NCI-H187 treated with DMSO at 0.1 percent for 48 hours (cell line): ENCODE measurements at places on chromosomes 1 and 21.
A peak's percentile ranks its signal among the peaks of the same experiment; 100 is the strongest.

DNA sequence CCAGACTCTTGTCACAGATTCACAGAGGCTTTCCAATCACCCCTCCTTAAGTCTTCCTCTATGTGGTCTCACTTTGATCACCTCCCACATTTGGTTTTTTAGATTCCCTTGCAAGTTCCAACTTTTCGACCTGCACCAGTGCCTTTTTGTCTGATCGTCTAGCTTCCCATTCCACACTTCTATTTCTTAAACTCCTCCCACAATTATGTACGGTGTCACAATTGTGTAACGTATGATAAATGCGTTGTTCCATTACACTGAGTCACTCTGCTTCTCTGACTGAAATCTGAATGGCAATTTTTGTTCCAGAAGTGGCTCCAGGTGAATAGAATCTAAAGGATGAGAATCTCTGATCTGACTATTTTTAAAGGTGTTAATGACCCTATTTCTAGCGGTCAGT lies 320.1 kb downstream of the LMX1A start:
- DNase-seq = no peak

GRCh38 chr21:37058261-37058660 lies 14.6 kb downstream of the PIGP start:
- no peak for DNase-seq

DNA sequence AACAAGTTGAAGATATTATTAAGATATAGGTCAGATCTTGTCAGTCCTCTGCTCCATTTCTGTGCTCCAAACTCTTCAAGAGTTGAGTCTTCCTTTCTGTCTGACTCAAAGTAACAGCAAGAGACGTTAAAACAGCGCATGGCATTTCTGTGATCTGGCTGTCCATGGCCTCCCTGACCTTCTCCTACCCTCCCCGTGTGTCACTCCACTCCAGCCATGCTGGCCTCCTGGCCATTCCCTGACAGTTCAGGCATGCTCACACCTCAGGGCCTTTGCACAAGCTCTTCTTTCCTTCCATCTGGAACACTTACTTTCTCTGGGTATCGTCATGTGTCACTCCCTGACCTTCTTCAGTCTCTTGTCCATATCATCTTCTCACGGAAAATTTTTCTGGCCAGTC lies 229.0 kb downstream of the CENPF start:
- DNase-seq = no peak

DNA sequence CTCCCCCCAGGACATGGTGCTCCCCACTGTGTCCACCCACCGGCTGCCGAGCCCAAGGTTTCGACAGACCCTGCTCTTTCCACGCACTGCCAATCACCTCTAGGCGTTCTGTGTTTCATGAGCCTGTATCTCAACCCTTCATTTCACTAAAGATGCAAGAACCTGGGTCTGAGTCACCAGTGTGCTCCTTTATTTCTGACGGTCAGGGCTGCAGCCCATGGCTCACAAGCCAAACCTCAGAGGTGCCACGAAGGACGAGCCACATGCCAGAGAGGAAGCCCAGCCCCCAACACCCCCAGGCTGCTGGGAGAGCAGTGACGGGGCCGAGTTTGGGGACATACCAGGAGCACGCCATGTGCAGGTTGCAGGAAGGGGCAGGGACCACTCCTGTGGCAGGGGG lies 79.2 kb upstream of the ARHGEF16 start:
- DNase-seq = no peak

DNA sequence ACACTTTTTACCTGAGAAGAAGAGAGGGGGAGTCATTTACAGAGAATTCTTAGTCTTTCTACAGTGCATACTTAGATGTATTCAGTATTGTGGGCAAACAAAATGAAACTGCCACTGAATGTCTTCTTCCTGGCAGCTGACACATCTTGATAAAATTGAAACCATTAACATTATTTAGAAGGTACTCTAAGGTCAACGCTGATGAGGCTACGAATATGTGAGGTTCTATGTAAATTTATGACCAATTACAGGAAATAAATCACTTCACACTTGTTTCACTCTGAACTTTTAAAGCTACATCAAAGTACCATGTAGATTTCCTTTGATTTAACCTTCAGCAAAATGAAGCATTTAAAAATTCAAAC lies 51.3 kb upstream of the GFI1 start:
- no peak for DNase-seq

GRCh38 chr1:61265665-61266064 lies 183.3 kb downstream of the NFIA start:
- no peak for DNase-seq

- no peak for DNase-seq
These were observed 87.0 kb downstream of the NCAM2 start for GRCh38 chr21:21085206-21085605.

- DNase-seq = no peak
These were observed 123.7 kb downstream of the UBE2U start for GRCh38 chr1:64327119-64327518.

GRCh38 chr21:45992301-45993209 lies 11.0 kb downstream of the COL6A1 start:
- DNase-seq = no peak

GRCh38 chr21:34886240-34887104 lies 162.6 kb downstream of the RUNX1 start:
- no peak for DNase-seq

DNA sequence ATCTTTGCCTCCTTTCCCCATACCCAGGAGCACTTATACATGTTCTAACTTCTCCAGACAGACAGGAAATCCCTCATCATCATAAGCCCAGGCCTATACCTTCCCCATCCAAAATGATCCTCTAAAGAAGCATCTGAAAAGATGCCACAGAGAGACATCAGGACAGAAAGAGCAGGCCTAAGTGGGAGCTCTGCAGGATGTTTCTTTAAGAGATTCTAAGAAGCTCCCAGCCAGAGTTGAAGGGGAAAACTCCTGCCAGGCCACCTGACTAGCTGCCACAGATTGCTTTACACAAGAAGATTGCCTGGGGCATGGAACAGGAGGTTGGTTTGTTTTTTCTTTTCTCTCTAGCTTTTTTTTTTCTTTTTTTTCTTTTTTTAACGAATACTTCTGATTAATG lies 275.8 kb downstream of the VAV3 start:
- DNase-seq = no peak

DNA sequence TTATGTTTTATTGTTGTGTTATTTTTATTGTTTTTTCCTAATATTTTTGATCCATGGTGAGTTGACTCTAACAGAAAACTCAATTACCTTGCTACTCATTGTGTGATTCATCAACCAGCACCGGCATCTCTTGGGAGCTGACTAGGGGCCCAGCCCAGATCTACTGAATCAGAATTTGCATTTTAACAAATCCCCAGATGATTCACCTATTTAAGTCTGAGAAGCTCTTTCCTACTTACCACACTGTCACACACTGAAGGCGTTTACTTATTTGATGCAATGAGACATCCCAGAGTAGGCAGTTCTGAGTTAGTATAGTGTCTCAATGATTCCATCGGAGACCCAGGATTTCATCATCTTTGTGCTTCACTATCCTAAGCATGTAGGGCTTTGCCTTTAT lies 416.6 kb downstream of the RWDD3 start:
- no peak for DNase-seq

DNA sequence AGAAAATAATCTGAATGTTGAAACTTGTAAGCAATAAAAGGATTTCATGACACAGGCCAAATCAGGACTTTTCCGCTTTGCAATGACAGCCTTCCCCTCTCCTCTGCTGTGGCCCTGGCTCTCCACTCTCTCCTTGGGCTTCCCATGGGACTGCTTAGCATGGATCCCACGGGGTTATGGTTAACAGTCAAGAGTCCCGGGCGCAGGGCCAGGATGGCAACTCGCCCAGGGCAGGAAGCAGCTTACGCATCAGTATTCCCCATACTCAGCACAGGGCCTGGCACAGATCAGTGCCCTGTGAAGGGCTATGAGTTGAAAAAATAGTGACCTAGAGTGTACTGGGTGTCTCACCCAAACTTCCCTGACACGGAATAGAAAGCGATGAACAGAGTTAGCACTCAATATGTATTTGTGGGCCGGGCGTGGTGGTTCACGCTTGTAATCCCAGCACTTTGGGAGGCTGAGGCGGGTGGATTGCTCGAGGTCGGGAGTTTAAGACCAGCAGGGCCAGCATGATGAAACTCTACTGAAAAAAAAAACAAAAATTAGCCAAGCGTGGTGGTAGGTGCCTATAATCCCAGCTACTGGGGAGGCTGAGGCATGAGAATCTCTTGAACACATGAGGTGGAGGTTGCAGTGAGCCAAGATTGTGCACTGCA lies 29.1 kb upstream of the GRHL3 start:
- peak; percentile 78 for DNase-seq

- no peak for DNase-seq
These were observed 97.6 kb upstream of the VANGL1 start for GRCh38 chr1:115544131-115544530.
